ENCODE measurements at places on chromosomes 3 and 15.

- no peak for DNase-seq
These were observed 177.4 kb downstream of the SQOR start for GRCh38 chr15:45812200-45812599.

GRCh38 chr15:58980351-58980939 is 7.0 kb upstream of the RNF111 start:
- DNase-seq = peak; percentile 12

DNA sequence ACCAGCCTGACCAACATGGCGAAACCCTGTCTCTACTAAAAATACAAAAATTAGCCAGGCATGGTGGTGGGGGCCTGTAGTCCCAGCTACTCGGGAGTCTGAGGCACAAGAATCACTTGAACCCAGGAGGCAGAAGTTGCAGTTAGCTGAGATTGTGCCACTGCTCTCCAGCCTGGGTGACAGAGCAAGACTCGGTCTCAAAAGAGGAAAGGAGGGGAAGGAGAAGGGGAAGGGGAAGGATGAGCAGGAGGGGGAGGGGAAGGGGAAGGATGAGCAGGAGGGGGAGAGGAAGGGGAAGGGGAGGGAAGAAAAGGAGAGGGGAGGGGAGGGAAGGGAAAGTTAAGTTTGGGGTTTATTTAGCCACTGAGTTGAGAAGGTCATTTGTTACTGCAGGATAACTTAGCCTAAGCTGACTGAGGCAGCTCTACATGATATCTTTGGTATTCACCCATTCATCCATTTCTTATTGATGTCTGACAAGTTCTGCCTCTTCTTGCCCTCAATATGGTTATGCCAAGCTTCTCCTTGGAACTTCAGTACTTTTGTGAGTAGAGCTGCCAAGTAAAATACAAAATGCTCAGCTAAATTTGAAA is 15.9 kb upstream of the ABHD2 start:
- no peak for DNase-seq

DNA sequence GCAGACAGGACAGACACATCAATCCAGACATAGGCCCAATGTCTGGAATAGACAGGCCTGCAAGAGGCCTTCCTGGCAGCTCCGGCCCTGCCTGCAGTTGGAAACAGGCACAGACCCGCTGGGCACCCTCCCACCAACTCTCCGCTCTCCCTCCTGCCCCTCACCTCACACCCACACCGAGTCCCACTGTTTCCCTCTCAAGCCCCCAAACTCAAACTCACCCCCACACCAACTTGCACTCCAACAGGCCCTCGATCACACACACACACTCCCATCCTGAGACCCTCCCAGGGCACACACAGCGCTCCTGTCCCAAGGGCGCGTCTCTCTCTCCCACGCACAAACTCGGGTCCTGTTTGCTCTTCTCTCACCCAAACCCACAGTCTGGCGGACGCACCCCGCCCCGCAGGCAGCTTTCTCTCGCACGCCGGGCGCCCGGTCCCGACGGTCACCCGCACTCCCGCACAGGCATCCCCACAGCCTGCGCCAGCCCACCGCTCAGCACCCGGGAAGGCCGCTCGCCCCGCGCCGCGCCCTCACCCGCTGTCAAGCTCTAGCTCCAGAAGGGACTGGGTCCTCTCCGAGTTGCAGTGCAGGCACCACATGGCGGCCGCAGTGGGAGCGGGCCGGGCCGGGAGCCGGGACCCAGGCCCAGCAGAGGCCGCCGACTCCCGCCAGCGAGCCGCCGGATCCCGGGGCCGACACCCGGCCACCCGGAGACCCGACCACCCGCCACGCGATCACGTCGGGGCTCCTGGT is 106.2 kb downstream of the IQSEC1 start:
- DNase-seq = no peak

All from A172 (cell line).